ENCODE measurements at places on chromosomes 12 and 14.

GRCh38 chr12:132186857-132187620 lies 42.8 kb downstream of the NOC4L start:
- DNase-seq, result no peak

GRCh38 chr12:123237646-123238329 lies 4.6 kb downstream of the MTRFR start:
- DNase-seq, result peak; percentile 58

DNA sequence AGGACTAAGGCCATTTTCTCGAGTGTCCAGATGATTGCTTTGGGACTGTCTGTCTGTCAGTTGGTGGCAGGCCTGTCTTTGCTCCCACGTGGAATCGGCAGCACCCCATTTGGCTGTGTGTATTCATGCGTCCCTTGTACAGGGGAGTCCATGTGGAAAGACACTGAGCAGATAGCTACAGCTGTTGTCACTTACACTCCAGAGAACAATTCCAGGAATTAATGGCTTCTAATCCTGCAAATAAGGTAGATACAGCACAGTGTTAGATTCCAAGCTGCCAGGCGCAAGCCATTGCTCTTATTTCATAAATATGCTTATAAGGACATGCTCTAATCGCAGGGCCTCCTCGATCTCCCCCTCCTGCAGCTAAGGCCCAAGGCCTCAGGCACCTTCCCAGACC lies 208.8 kb downstream of the VRK1 start:
- peak; percentile 43 for DNase-seq

DNA sequence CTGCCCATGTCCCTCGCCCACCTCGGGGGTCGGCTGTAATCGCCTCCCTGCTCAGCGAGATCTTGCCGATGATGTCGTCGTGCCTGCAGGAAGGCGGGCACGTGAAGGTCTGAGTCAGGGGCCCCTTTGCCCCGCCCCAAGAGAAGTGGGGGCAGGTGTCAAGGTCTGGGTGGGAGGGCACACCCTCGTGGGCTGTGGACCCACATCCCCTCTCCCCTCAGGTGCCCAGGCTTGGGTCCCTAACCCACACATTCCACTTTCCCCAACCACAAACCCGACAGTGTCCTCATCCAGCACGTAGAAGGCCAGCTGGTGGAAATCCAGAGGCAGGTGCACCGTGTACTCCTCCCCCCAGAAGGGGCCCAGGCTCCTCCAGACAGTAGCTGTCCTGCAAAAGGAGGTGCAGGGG lies 7.8 kb downstream of the RASAL1 start:
- no peak for DNase-seq

DNA sequence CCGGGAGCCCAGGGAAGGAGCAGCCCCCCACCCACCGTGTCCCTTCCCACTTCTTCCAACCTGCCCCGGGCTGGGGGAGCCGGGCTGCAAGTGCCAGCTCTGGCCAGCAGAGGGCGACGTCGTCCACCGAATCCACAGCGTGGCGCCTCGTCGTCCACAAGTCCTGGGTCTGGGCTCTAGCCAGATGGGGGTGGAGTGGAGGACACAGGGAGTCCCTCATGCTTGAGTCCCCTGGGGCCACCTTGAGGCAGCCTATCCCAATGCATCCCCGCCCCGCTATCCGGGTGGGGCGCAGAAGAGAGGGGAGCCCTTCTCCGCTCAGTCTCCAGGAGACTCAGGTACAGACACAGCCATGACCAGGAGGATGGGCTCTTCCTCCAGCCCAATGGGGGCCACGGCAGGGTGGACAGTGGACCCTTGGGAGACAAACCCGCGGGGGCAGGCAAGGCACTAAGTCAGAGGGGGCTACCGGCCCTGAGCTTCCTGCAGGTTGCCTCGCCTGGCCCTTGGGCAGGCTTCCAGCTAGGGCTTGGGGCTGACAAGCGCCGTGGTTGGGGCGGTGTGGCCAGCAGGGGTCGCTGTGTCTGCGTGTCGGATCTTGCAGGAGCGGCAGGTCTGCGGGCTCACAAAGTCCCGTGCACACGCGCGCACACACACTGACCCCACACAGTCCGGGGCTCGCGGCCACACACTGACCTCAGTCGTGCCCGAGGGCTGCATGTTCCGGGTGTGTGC lies 5.5 kb downstream of the AQP5 start:
- DNase-seq, result peak; percentile 97

GRCh38 chr12:8628731-8629130 lies 16.1 kb upstream of the AICDA start:
- DNase-seq, result no peak
